ENCODE measurements at places on chromosomes 3 and 15. TPM values are rescaled to one million over a fixed set of nuclear protein-coding genes. Genes with fewer than 3 reads are reported as not detected.

- DNase-seq: no peak
Observed at GRCh38 chr3:41701191-41701698, 260.7 kb downstream of the ULK4 start.

- no peak for DNase-seq
Observed at GRCh38 chr3:56357266-56357665, 111.0 kb downstream of the ERC2 start.

- no peak for DNase-seq
Observed at GRCh38 chr3:167940241-167940640, 155.5 kb downstream of the GOLIM4 start.

DNA sequence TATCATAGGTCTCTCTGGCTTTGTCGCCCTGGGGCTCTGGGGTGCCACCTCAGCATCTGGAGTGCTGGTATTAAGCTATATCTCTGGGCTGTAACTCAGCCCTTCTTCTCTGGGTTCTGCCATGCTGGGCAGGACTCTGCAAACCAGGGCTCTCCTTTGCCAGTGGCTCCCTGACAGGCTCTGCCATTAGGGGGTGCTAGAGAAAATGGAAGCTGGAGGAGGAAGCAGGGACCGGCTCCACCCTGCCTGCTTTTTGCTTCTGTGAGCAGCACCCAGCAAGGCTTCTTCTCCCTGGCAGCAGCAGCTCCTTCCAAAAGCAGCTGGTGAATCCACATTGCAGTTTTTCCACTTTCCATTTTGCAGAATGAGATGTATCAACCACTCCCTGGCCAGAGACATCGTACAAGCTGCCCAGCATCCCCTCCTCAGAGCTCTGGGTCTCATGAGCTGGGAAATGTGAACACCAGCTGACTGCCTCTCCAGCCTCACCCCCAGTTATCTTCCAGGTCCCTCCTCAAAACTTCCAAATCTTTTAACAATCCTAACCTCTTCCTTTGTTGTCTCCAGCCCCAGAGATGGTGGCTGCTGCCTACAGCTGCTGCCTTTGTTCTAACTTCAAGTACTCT is 165.0 kb downstream of the ABHD5 start:
- peak; percentile 67 for DNase-seq

- no peak for DNase-seq
Observed at GRCh38 chr15:40103864-40104271, 4.8 kb downstream of the BMF start.

The SLC6A20 gene
- 4.2 TPM for total RNA-seq

DNA sequence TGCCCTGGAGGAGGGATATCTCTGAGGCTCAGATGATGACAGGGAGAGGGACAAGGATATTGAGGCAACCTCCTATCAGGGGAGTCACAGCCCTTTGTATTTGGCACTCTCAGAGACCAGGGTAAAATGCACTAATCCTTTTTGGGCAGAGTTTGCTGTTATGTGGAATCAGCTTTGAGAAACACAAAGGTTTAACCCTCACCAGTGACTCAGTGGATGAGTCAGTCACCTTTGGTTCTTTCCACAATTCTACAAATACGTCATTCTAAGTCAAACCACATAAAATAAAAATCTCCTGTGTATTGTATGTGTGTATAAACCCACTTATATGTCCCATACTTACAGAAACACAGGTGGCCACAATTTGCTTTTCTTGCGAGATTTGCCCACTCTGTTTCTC is 5.1 kb downstream of the LSAMP start:
- no peak for DNase-seq

DNA sequence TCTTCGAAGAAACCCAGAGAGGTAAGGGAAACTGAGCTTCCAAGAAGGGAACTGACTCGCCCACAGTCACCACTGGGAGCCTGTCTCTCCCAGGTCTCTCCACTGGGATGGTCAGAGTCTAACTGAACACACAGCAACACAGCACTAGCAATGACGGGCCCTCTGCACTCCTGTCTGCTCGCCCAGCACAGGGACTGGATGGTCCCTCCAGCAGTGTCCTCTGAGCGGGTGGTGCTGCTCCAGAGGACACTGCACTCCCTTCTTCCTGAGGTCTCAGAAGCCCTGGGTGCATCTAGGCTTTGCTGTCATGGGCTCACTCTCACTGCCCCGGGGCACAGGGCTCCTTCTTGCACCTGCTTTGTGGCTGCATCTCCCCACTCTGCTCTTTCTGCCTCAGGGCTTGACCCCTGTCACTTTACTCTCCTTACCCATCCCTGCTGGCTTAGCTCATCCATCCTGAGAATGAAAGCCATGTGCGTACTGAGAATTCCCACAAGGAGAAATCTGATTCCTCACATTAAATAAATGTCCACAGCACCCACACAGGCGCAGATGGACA is 356.6 kb downstream of the GABRG3 start:
- DNase-seq: no peak

The ATP10A gene
- total RNA-seq: 43.5 TPM

- DNase-seq: no peak
Observed at GRCh38 chr3:192373032-192373431, 354.3 kb downstream of the FGF12 start.

DNA sequence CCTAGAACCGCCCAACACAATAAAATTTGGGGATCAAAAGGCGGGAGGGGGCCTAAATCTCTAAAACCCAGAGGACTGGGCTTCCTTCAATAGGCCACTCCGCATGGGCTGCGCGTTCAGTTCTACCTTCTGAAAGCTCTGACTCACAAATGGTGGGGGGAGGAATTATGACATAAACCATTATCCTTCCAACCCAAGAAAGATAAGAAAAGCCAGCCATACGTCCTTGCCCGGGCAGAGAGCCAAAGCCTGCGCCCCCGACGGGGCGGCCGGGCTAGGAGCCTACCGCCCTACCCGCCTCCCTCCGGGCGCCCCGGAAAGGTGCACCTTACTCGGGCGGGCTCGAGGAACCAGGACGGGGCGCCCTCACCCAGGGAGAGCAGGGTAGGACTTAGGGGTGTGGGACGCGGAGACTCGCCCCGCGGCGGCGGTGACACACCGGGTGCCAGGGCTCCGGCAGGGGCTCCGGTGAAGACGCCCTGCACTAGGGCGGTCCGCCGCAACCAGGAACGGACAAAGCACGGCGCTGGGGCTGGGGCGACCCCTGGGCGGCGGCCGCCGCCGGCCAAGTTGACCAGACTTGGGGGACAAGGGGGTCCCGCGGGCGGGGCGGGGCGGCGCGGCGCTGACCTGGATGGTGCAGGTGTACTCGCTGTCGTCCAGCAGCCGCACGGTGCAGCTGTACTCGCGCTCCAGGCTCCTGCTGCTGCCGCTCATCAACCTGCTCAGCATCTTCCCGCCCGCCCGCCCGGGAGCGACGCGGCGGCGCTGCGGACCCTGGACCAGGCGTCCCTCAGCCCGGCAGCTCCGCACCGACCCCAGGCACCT is 534 bp downstream of the FRMD5 start:
- DNase-seq: peak; percentile 51

GRCh38 chr3:35635926-35636683 is 3.2 kb upstream of the ARPP21 start:
- no peak for DNase-seq

GRCh38 chr3:127260416-127260815 is 27.4 kb downstream of the PRR20G start:
- DNase-seq: no peak

- no peak for DNase-seq
Observed at GRCh38 chr15:80581976-80582375, 113.1 kb upstream of the ABHD17C start.

DNA sequence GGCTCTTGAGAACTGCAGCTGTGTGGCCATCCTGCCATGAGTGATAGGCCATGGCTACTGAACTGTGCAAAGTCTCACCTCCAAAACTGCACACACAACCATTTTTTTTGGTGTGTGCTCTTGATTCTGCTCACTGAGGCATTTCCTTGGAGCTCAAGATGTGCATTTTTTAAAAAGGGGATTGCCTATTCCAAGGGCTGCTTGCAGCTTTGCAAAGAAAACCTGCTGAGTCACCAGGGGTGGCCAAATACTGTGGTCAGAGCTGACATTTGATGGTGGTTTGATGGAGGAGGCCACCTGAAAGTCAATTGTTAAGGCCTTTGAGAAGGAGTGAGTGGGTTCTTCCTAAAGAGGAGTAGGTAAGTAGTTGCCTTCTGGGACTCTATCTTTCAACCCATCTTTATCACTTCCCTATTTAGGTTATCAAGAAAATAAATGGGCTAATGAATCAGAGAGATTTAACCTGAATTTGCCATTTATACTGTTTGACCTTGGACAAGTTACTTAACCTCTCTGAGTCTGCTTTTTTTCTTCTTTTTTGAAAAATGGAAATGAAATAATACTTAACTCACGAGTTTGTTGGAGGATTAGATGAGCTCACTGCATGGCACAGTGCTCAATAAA is 87.9 kb downstream of the CHST2 start:
- no peak for DNase-seq

The PARP15 gene
- total RNA-seq: 11.4 TPM

DNA sequence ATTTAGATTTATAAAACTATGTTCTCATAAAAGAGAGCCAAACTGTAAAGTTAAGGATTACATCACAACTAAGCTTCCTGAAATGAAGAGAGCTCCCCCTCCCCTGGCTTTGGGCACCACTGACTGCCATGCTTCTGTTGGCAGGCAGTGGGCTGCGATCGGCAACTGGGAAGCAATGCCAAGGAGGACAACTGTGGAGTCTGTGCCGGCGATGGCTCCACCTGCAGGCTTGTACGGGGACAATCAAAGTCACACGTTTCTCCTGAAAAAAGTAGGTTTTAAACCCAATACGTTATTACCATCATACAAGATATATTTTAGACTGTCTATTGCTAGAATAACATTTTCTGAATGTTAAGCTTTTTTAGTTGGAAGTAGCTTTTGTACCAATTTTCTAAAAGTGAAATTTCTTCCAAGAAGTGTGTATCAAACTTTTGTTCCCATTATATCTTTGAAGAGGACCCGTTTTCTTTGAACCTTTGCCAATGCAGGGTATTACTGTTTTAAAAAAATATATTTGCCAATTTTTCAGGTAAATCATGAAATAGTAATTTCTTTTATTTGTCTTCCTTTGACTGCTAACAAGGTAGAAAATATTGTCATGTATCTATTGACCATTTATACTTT is 184.1 kb downstream of the ADAMTSL3 start:
- peak; percentile 52 for DNase-seq

DNA sequence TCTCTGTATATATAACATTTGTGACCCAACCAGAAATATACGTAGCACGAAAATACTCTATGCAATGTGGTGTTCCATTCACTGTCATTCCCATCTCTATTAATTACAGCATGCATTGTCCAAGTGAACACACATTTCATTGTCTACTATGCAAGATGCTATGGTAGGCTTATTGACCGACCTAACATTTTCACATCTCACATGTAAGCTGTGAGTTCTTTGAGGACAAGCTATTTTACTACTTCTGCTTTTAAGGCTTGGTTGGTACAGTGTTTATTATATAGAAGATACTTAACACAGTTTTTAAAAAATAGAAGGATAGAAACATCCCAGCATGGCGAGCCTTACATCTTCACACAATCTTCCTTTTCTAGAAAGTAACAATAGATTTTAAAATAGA is 164.4 kb downstream of the KLHL25 start:
- no peak for DNase-seq

DNA sequence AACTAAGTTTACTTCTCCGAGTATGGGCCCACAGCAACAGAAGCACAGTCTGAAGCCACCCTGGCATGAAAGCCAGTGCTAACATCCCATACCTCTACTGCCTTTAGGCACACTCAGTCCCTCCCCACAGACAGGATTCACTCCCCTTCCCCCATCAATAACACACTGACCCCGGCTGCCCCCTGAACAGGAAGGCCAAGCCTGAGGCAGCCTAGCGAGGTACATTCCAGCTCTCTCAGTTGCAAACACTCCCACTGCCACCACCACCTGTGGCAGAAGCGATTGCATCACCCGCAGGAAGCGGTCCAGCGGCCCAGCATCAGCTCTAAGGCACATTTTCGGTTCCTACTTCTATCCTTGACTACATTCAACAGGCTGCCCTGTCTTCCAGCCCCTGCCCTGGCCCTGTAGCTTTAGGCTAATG is 7.0 kb upstream of the BMF start:
- peak; percentile 80 for DNase-seq

- no peak for DNase-seq
Observed at GRCh38 chr3:189572249-189572648, 58.9 kb upstream of the TP63 start.

DNA sequence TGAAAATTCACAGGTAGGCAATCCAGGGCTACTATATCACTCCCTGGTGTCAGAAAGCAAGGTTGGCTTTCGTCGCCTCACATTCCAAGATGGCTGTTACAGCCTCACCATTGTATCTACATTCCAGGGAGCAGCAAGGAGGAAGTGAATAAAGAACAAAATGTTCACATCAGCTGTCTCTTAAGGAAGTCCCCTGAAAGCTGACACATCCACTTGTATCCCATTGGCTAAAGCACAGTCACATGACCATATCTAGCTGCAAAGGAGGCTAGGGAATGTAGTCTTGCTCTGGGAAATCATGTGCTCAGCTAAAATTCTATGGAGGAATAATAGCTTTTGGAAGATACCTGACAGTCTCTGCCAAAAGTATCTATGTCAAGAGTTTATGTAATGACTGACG is 12.8 kb upstream of the GATA2 start:
- no peak for DNase-seq

GRCh38 chr15:70488002-70488605 is 275.3 kb downstream of the UACA start:
- DNase-seq: peak; percentile 73

The MESP2 gene
- not detected for total RNA-seq

The SPINK8 gene
- total RNA-seq: not detected

The CYP11A1 gene
- 0.59 TPM for total RNA-seq

- DNase-seq: no peak
Observed at GRCh38 chr3:133965013-133965570, 64.6 kb downstream of the SLCO2A1 start.

DNA sequence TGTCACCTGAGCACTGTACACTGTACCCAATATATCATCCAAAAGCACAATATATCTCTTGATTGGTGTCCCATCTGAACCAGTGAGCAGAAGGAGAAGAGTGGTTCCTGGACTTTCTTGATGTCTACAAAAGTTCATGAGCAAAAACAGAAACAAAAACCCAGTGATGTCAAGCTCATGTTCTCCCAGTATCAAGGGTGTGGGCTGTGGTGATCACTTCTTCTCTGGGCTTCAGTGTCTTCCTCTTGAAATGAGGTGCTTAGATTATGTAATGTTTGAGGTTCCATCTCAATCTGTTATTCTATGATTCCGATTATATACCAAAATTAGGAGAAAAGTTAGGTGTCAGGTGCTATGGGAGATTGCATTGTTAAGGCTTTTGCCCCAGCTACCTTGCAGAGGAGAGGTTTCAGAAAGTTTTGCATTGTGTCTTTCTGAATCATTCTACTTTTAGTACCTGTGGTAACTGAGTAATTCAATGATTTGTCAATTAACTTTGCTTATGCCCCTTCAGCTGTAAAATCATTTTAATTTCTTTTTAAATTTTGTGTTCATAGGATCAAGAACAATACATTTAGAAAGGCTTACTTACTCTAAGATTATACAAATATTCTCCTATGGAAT is 122.0 kb upstream of the EOMES start:
- DNase-seq: no peak
